ENCODE measurements at places on chromosomes 7 and 10. TPM values are rescaled to one million over a fixed set of nuclear protein-coding genes. Genes with fewer than 3 reads are reported as not detected.

DNA sequence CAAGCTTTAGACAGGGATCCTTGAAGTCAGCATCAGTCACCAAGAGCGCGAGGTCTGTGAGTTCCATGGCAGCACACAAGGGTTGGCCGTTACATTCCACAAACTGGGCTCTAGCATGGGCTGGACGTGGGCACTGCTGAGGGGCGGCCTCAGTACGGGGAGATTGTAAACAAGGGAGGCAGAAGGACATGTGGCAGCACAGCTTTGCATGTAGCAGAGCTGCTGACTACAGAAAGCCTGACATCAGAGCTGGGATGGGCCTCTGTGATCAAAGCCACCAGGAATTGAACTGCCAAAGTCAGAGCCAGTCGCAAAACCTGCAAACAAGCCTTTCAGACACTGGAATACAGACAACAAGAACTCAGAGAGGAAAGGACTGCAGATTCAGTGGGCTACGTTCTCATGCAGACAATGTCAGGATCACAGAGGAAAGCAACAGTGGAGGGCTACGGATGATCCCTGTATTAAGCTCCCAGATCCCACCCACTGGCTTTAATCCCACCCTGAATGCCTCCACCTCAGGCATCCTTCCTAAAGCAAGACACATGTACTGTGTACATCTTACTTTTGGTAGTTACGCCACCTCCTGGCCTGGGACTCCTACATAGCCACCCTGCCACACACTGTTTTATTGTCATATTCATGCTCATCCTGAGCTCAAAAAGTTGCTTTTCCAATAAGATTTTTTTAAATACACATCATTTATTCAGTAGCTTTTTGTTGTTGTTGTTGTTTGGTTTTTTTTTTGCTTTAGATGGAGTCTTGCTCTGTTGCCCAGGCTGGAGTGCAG is 291.1 kb upstream of the IMMP2L start:
- peak; percentile 57 for DNase-seq
- H3K4me3 ChIP-seq = no peak overlapping the region
- no peaks in the 10 kb centered on the region for H3K36me3 ChIP-seq
- H3K4me1 ChIP-seq = peaks cover 2% of the 10 kb centered on the region
- no peaks in the 10 kb centered on the region for H3K27me3 ChIP-seq

DNA sequence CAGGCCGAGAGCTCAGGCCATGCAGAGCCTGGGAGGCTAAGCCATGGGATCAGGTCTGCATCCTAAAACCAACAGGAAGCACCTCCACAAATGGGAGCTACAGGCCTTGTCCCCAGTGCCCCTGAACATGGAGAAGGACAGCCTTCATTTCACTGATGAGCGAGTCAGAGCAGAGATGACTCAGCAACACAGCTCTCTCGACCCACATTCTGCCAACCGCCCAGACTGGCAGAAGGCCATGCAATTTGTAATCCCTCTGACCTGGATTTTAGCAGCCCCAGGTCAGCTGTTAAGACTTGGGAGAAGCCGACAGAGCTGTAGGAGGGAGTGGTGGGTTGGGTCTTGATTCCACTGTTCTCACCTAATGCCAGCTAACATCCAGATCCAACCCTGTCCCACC is 25.5 kb downstream of the VOPP1 start:
- H3K36me3 ChIP-seq = no peaks in the 10 kb centered on the region
- H3K4me1 ChIP-seq = peaks cover 15% of the 10 kb centered on the region
- H3K27me3 ChIP-seq = no peaks in the 10 kb centered on the region
- H3K27ac ChIP-seq = peak overlapping the region; percentile 54
- no peak overlapping the region for H3K4me3 ChIP-seq
- peak; percentile 70 for DNase-seq

GRCh38 chr10:77544617-77545016 is 93.0 kb downstream of the KCNMA1 start:
- no peaks in the 10 kb centered on the region for H3K4me1 ChIP-seq
- no peak overlapping the region for H3K4me3 ChIP-seq
- no peak overlapping the region for H3K27ac ChIP-seq
- no peaks in the 10 kb centered on the region for H3K36me3 ChIP-seq
- peak; percentile 9 for DNase-seq

GRCh38 chr7:158603773-158604755 is 16.4 kb upstream of the PTPRN2 start:
- DNase-seq = no peak
- H3K36me3 ChIP-seq = no peaks in the 10 kb centered on the region
- H3K4me1 ChIP-seq = no peaks in the 10 kb centered on the region
- no peak overlapping the region for H3K27ac ChIP-seq
- no peak overlapping the region for H3K4me3 ChIP-seq
- H3K27me3 ChIP-seq = no peaks in the 10 kb centered on the region

DNA sequence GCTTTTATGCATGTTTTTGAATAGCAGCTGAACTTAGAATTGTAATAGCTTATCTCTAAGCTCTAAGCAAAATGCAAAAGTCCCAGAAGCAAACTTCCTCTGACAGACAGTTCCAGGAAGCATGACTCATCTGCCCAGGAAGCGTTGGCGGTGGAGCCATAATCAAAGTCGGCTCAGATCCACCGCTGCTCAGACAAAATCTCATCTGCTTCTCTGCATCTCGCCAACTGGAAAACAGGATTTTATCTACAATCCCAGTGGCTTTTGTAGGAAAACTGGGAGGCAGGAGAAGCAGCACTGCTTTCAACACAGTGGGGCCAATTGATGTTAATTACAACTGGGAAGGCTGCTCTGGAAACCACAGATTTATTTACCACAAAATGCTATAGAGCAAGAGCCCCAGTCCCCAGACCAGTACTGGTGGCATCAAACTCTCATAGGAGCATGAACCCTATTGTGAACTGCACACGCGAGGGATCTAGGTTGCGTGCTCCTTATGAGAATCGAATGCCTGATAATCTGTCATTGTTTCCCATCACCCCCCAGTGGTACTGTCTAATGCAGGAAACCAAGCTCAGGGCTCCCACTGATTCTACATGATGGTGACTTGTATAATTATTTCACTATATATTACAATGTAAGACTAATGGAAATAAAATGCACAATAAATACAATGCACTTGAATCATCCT is 99.9 kb downstream of the CUBN start:
- H3K4me1 ChIP-seq = peaks cover 69% of the 10 kb centered on the region
- H3K27me3 ChIP-seq = no peaks in the 10 kb centered on the region
- peak overlapping the region; percentile 8 for H3K4me3 ChIP-seq
- H3K27ac ChIP-seq = peak overlapping the region; percentile 84
- H3K36me3 ChIP-seq = no peaks in the 10 kb centered on the region

DNA sequence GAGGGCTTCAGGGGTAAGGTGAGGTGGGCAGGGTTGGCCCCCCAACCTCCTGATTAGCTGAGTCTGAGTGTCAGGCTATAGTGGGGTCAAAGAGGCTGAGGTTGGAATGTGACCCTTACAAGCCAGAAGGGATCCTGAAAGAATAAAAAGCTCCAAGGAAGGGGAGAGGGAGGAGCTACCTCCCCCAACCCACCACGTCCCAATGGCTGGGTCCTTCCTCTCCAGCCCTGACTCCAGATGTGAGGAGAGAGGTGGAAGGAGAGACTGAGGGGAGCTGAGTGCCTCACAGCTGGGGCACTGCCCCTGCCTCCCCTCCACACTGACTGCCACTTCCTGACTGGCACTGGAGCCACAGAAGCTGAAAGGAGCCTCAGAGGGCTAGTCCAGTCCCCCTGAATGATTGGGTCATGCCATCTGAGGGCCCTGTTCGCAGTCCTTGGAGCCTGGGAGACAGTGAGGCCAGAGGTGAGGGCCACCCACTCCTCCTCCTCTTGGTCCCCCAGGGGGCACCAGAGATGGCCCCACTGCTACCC is 20.6 kb downstream of the IMPDH1 start:
- peaks cover 10% of the 10 kb centered on the region for H3K4me1 ChIP-seq
- no peaks in the 10 kb centered on the region for H3K27me3 ChIP-seq
- no peak overlapping the region for H3K27ac ChIP-seq
- H3K4me3 ChIP-seq = no peak overlapping the region
- H3K36me3 ChIP-seq = peaks cover 3% of the 10 kb centered on the region

Gene GRID1
- not detected for total RNA-seq

GRCh38 chr10:131830446-131831130 is 70.2 kb upstream of the PPP2R2D start:
- H3K36me3 ChIP-seq = no peaks in the 10 kb centered on the region
- H3K4me1 ChIP-seq = no peaks in the 10 kb centered on the region
- DNase-seq = no peak
- peaks cover 8% of the 10 kb centered on the region for H3K27me3 ChIP-seq
- H3K27ac ChIP-seq = no peak overlapping the region
- no peak overlapping the region for H3K4me3 ChIP-seq

Gene CAMK2B
- 0.13 TPM for total RNA-seq

- no peaks in the 10 kb centered on the region for H3K27me3 ChIP-seq
- H3K27ac ChIP-seq = no peak overlapping the region
- H3K4me3 ChIP-seq = no peak overlapping the region
- no peaks in the 10 kb centered on the region for H3K4me1 ChIP-seq
These were observed 40.5 kb downstream of the ENTPD1 start for GRCh38 chr10:95796504-95796903.

DNA sequence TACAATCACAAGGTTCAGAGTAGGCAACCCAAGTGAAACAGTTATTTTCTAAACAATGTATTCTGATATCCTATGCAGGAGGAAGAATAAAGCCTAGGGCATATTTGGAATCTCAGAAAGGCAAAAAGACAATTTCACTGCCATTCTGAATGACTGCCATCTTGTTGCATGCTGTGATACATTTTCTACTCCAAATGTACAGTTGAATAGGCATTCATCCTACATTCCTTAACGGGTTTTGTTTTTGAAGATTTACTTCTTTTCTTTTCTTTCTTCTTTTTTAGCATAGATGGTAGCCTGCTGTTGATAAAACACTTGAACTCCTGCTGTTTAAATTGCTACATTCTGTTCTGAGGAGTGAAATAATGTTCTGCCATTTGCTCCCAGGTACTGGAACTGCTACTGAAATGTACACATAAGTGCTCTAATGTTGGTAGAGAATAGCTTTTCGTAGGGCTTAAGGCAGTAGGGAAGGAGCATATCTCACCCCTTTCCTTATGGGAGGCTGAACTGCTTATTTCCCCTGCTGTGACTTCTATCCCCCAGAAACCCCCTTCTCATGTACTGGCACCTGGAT is 506.8 kb downstream of the DNAJB9 start:
- no peaks in the 10 kb centered on the region for H3K4me1 ChIP-seq
- H3K4me3 ChIP-seq = no peak overlapping the region
- no peaks in the 10 kb centered on the region for H3K36me3 ChIP-seq
- DNase-seq = no peak
- H3K27ac ChIP-seq = no peak overlapping the region
- no peaks in the 10 kb centered on the region for H3K27me3 ChIP-seq

DNA sequence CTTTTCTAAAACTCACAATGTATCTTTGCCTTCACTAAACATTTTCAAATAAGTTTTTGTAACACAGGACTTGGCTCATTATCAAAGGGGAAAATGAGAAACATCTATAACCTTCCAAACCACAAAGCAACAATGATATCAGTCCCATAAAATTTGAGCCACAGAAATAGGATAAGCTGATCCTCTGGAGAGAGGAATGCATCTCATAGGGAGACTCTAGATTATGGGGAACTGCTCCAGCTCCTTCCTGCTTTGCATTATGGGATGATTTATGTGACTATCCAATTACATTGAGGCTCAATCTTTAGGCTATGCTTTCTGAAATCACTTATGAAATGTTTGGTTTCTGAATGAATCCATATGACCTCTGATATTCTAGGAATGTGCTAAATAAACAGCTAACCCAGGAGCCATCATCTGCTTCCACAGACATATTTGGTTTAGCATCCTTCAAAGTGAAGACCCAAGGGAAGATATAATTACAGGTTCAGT is 70.4 kb downstream of the CUBN start:
- no peak overlapping the region for H3K4me3 ChIP-seq
- no peaks in the 10 kb centered on the region for H3K36me3 ChIP-seq
- peaks cover 50% of the 10 kb centered on the region for H3K4me1 ChIP-seq

- H3K27ac ChIP-seq = no peak overlapping the region
- no peak for DNase-seq
- H3K27me3 ChIP-seq = no peaks in the 10 kb centered on the region
- H3K36me3 ChIP-seq = no peaks in the 10 kb centered on the region
- no peak overlapping the region for H3K4me3 ChIP-seq
- no peaks in the 10 kb centered on the region for H3K4me1 ChIP-seq
These were observed 18.7 kb downstream of the TSPAN15 start for GRCh38 chr10:69469976-69470375.

DNA sequence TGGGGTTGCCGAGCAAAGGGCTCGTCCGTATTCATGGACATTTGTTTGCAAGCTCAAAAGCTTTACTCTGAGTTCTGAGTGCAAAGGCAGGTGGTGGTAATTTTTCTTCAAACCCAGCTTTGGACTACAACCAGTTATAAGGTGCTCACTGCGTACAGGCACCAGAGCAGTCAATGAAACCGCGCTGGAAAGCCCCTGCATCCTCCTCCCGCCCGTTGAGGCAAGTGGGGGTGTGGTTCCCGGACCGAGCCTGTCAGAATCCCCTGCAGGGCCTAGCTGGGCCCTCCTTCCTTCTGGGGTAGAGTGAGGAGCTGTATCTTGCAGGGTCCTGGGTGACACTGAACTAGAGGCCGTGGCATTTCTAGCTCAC is 22.3 kb downstream of the AMZ1 start:
- no peaks in the 10 kb centered on the region for H3K27me3 ChIP-seq
- no peak for DNase-seq
- H3K27ac ChIP-seq = no peak overlapping the region
- no peaks in the 10 kb centered on the region for H3K4me1 ChIP-seq
- H3K36me3 ChIP-seq = no peaks in the 10 kb centered on the region

Gene LBX1
- not detected for total RNA-seq

DNA sequence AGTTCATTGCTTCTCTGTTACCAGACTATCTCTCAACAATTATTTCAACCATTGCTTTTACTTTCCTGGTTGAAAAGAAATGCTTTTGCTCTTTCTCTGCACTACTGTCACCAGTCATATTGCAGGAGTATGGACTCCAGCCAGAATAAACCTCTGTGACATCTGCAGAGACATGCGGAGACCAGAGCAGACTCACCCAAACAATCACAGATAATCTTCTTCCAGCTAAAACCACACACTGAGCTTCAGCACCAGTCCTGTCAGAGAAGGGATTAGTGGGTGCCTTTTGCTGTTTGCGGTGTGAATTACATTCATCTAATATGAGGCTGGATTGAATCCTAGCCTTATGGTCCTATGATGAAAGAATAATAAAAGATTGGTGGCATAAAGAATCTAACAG is 258.6 kb downstream of the CNTNAP2 start:
- no peak overlapping the region for H3K4me3 ChIP-seq
- H3K27ac ChIP-seq = no peak overlapping the region
- no peaks in the 10 kb centered on the region for H3K27me3 ChIP-seq
- H3K4me1 ChIP-seq = no peaks in the 10 kb centered on the region
- DNase-seq = no peak

Gene SPAM1
- total RNA-seq = not detected

DNA sequence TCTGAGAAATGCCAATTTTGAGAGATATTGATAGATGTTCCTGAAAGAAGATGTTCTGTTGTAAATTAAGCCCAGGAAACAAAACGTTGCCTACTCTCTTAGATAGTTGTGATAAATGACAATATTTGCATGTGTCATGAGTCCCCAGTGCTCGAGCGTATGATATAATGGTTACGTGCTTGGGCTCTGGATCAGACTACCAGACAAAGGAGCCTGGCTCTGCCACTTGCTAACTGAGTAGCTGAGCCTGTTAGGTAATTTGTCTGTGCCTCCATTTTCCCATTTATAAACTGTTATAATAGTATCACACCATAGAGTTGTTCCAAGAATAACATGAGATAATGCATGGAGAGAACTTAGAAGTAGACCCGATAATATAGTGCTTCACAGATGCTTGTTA is 1.8 kb downstream of the A1CF start:
- no peak for DNase-seq
- H3K36me3 ChIP-seq = no peaks in the 10 kb centered on the region
- H3K4me3 ChIP-seq = no peak overlapping the region
- H3K4me1 ChIP-seq = no peaks in the 10 kb centered on the region
- H3K27ac ChIP-seq = no peak overlapping the region

- H3K27ac ChIP-seq = no peak overlapping the region
- H3K4me1 ChIP-seq = no peaks in the 10 kb centered on the region
- no peaks in the 10 kb centered on the region for H3K36me3 ChIP-seq
- H3K27me3 ChIP-seq = no peaks in the 10 kb centered on the region
- no peak for DNase-seq
These were observed 37.8 kb downstream of the COBL start for GRCh38 chr7:51278797-51279196.
